Stimulated activated CD8-positive, alpha-beta memory T cell treated with anti-CD3 and anti-CD28 coated beads, Interleukin-4, amount 100 ng/mL, for 48 hours (primary cell): ENCODE measurements at places on chromosomes 1 and 21.

DNA sequence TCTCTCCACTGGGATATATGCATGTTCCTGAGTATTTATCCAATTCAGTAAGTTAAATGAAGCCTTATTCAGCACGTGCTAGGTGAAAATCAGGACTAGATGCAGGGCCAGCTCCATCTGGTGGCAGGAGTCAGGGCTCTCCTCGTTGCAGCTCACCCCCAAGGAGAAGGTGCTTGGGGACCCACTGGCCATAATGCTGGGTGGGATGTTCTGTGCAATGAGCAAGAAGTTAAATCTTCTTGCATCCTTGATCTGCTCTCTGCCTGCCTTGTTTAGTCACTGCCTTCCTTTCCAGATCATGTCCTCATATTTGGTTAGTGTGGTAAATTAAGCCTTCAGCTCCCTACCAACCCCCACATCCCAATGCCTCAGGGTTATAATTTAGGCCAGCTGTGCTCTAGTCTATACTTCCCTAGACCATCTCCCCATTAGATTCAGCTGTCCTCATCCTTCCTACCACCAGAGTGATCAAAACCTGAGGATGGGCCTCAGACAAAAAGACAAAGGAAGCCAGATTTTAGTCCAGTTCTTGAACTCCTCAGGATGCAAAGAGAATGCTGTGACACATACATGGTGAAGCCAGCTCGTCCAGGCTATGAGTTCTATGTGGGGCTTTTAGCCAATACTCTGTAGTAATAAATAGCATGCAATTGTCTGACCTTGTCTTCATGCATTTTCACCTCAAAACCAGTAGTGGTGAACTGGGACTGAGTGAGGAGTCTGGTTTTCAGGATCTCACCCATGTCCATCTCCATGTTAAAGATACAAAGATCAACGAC is 55.9 kb downstream of the SEC16B start:
- DNase-seq = no peak

DNA sequence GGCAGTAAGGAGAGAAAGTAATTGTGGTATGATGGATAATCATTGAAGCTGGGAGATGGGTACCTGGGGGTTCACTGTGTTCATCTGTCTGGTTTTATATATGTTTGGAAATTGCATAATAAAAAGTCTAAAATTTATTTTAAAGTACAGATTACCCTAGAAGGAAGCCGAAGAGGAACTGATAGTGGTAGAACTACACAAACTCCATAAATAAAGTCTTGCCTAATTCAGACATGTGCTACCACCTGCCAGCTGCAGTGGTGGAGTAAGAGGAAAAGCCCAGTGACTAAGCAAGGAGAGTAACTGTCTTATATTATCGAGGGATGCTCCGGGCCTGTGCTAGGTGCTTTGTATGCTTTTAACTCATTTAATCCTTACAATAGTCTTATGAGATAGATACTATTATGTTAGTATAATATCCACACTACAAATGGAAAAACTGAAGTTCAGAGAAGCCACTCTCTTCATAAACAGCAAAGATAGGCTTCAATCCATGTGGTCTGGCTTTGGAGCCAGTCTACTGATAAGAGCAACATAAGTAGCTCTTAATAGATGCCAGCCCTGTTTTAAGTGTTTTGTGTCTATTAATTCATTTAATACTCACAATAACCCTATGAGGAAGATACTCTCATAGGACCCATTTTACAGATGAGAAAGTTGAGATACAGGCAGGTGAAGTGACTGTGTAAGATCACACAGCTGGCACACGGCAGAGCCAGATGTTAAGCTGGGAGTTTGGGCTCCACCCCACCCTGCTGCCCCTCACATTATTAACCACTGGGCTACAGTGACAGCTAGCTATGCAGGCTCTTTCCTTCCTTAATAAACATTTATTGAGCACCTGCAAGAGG is 56.8 kb upstream of the HNRNPU start:
- DNase-seq = no peak

- DNase-seq = no peak
Observed at GRCh38 chr1:246165826-246166709, 341.0 kb downstream of the SMYD3 start.

DNA sequence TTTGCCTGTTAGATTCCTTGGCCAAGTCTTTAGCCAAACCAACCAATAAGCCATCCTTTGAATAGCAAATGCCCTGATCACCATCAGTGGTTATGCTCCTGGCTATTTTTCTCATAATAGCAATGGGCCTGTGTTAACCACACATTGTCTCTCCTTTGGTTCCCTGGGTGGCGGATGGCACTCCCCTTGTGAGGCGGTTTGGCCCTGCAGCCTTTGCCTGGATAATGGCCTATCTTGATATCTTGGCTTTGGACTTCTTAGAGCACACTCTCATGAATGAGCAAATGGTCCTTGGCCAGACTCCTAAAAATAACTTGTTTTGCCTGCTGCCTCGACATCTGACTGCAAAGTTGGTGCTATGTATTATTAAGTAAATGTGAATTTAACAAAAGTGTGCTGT is 22.4 kb upstream of the ZBTB18 start:
- DNase-seq = no peak

DNA sequence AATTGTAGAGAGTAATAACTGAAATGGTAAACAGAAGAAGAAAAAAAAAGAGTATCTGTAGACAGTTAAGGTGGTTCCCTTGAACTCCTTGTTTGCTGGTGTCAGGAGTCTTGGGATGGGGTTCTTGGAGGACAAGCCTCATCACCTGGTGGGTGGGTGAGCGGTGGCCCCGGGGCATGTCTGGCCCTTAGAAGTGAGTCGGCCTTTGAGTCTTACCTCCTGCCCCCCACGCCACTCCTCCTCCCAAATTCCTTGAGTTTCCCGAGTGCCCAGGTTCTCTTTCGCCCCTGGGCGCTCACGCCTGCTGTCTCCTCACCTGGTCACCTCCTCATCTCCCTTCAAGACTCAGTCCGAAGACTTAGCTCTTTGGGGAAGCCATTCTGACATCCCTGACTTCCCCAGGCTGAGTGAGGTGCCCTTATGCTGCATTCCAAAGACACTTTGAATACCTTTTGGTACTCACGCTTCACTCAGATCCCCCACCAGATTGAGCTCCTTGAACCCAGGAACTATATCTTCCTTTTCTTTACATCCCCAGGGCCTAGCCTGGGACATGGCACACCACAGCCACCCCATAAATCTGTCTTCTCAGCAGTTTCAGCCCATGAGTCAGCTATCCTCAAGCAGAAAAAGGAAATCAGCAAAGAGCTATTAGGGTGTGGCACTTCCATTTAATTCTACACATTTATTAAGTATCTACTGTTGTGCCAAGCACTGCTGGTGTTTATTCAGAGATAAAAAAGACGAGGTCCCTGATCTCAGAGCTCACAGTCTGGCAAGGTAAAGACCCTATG is 13.5 kb upstream of the IKBKE start:
- no peak for DNase-seq

DNA sequence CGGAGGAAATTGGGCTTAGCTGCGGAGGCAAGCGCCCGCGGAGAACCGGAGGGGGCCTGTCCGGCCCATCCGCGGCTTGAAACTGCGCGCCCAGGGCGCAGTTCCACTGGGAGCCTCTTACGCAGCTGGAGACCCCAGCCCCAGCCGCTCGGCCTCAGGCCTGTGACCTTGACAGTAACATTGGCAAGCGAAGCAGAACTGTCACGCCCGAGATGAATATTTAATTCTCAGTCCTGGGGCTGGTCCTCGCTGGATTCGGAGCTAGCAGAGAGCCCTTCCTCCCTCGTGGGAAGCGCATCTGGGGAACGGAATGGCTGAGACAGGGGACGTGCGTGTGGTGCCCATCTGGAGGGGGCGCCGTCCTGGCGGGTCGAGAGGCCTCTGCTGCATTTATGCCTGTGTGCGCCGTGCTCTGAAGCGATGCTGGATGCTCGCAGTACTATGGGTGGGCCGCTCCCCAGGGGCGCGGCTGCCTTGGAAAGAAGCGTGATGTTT is 928 bp downstream of the SLC6A17 start:
- DNase-seq = no peak

- DNase-seq = no peak
Observed at GRCh38 chr21:25942135-25942534, 207.4 kb downstream of the GABPA start.
